ENCODE measurements at places on chromosomes 5 and 9.
A peak's percentile ranks its signal among the peaks of the same experiment; 100 is the strongest.

GRCh38 chr9:70941191-70941590, 180.2 kb downstream of the TRPM3 start:
- DNase-seq = no peak

DNA sequence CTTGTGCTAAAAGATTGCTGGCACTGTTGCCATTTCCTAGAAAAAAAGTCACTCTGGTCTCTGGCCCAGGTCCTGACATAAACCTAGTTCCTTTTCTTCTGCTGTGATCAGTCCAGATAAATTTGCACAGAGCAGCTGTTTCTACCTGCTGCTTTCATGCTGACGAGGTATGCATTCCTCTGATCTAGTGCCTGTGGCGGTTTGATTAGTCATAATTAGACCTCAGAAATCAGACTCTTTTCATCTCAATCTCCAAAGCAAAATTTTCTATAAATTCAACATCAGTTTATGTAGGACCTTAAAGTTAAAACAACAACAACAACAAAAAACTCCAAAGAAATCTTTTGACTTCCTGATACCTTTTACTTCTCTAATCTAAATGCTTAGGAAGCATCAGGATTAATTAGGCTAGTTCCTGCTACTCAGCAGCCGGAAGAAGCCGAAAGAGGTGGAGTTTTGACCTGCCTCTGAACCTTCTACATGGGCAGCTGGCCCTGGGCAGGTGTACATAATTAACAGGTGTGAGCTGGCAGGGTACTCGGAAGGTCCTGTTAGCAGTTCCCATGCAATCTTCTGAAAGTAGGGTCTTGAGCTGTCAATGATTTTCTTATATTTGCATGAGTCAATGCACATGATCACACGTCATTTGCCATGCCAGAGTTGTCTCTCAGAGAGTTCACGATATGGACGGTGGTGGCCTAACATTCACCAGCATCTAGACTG, 83.3 kb upstream of the CCDC112 start:
- DNase-seq = no peak

DNA sequence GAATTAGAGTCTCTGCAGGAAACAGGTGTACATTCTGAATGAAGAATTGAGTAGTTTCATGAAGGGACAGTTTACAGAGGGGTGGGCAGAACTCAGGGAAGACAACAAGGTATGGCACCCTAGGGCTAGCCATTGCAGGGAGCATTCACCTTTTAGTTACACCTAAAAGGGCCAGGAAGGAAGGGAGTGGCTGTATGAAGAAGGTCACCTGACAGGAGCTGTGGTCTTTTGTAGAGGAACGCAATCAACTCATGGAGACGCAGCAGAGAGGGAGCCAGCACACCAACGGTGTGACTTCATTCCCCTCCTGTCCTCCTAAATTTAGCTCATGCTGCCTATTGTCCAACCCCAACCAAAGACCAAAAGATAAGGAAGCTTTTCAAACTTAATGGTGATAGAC, 12.7 kb upstream of the ZCCHC7 start:
- no peak for DNase-seq

DNA sequence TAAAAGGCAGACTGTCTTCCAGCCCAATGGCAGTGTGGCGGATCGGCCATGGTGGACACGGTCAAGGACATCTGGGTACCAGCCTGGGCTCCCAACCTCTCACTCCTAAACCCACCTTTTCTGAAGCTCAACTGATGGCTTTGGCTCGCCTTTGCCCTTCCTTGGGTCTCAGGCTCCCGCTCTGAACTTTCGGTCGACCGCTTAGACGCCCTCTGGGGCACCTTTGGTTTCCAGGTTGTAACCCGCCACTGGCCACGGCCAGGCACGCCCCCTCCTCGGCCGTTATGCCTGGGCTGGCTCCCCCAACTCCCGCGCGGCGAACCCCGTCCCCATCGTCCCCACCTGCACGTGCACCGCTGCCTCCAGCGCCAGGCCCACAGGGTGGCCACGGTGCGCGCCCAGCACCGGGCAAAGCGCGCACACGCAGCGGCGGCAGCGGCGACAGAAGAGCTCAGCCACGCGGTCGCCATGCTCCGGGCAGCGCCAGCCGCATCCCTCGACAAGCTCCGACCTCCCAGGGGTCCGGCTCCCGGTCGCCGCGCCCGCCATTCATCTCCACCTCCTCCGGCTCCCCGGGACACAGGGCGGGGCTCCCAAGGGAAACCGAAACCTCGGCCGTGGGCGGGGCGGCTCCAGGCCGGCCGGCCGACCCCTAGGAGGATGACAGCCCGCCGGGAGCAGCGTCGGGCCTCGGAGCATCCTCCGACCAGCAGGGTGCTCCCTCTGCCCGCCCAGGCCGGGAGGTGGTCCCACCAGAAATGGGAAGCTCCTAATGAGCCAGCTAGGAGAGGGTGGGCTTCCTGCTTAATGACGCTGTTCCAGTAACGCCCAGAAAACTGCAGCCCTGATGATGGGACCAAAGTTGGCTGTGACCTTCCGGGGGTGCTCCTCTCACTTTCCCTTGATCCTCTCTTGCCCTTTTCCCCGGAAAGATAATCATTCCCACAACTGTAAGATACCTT, at the start of gene TRIM14:
Gene TRIM14, minus strand, starts transcription at position 583 of the 962 bp plus-strand sequence. Its CDS starts 34 bp downstream, at position 549.
- DNase-seq = no peak

GRCh38 chr5:177983763-177984583, 12.1 kb downstream of the PROP1 start:
- peak; percentile 23 for DNase-seq

DNA sequence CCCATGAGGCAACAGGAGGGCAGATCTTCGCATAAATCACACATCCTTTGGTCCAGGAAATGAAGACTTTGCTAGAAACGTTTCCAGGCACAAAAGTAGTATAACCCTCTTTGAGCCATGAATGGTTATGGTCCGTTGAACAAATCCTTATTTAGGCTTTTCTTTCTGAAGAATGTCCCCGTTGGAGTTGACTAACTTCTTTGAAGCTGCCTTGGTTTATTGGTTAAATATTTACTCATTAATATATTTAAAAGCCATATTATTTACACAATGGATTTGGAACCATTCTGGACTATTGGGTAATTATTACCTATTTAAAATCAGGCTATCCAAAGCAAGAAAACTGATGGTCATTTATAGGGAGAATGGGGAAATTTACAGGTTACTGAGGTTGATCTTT, 347.6 kb upstream of the SLC30A5 start:
- no peak for DNase-seq

All from right atrium auricular region (tissue), 2 donors.